ENCODE measurements at places on chromosomes 3 and 15.

DNA sequence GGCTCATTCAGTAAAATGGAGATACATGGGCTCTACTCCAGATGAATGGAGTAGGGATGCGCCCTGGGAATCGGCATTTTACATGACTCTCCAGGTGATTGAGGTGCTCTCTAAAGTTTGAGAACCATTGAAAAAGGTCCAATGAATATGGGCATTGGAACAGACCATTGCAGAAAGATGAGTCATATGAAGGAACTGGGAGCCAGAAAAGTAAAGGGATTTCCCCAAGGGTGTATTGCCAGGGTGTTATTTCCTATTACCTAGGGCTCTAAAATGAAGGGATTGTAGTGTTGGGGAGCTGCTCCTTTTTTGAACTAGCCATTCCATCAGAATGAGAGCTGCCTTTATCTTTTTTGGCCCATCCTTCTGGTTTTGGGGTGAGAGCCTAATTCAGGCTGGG is 21.7 kb downstream of the CLDN11 start:
- no peak for DNase-seq

DNA sequence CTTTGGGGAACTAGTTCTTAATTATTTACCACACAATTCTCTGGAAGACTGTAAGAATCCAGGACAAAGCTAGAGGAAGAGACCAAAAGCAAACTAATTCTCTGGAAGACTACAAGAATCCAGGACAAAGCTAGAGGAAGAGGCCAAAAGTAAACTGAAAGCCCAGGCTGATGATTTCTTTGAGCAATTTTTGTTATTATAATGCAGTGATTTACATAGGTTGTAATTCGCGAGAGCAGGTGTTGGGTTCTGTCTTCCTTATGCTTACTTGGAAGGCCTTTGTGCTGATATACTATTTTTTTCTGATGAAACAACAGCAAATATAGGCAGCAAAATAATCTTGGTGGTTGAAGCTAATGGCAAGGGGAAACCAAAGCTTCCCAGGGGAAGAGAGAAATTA is 5.2 kb downstream of the SPTSSB start:
- no peak for DNase-seq

DNA sequence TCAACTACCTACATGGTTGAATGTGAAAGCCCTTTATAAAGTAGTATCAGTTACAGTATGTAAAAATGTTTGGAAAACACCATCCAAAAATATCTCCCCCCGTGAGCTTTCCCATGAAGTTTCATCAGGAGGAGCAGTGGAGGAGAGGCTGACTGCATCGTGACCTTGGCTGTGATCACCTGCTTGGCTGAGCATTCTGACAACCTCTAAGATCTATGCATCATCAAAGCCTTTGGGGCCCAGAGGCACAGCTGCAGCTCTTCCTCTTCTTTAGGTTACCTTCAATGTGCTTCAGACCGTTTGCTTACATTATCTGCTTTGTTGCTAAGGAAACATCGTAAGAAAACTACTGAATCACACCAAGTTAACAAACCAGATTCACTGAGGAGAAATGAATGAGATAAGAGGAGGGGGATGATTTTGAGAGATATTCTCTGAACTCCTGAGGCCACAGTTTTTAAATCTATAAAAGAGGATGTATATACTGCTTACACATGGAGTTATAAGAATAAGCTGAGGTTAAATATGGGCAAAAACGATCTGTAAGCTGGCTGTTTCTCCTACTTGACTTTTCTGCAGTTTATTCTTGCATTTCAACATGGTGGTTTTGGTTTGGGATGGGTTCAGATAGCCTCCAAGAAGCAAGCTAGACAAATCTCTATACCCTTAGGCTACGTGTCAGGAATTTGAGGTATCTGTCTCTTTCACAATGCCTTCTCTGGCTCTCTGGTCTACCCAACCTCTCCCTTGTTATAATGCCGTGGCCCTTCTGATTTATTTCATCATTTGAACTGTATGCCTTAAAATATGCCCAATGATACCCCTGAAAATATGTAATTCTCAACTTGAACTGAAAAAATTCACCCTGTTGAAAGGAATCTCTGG is 4.0 kb downstream of the GCSAM start:
- peak; percentile 91 for DNase-seq

DNA sequence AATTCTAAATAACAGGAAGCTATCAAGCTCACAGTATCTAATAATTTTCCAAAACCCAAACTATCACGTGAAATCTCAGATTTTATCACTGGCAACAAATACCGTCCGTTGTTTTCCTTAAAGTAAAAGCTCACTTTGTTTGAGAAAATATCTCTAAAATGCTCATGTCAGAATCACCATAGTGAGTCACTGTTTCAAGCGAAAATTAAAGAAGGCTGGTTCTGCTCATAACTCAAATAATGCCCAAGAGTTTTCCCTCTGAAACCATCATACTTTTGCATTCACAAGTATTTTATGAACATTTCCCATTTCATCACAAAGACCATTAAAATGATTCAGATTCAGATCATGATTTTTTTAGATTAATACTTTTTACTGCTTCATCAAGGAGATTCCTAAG is 50.6 kb downstream of the TBL1XR1 start:
- no peak for DNase-seq

DNA sequence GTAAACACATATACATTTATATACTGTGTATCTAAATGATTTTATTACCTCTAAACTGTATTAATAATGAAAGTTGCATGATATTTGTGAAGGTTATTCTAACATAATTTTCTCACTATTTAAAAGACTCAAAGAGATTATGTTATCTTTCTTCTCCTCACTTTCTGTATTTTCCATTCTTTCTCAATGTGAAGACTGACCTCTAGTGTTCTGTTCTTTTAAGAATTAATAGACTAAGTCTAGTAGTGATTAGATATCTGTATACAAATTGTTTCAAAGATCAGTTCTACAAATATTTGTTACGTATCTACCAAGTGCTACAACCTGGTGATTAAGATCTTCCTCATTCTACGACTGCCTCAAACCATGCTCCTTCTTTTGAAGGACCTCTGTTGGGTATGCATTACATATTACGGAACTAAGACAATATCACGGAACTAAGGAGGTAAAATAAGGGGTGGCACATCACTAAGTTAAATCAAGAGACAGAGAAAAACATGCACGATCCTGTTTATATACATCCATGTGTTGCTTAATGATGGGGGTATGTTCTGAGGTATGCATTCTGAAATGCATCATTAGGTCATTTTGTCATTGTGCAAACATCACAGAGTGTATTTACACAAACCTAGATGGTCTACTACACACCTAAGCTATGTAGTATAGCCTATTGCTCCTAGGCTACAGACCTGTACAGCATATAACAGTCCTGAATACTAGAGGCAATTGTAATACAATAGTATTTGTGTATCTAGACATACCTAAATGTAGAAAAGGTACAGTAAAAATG is 161.5 kb upstream of the KBTBD8 start:
- DNase-seq, result no peak

DNA sequence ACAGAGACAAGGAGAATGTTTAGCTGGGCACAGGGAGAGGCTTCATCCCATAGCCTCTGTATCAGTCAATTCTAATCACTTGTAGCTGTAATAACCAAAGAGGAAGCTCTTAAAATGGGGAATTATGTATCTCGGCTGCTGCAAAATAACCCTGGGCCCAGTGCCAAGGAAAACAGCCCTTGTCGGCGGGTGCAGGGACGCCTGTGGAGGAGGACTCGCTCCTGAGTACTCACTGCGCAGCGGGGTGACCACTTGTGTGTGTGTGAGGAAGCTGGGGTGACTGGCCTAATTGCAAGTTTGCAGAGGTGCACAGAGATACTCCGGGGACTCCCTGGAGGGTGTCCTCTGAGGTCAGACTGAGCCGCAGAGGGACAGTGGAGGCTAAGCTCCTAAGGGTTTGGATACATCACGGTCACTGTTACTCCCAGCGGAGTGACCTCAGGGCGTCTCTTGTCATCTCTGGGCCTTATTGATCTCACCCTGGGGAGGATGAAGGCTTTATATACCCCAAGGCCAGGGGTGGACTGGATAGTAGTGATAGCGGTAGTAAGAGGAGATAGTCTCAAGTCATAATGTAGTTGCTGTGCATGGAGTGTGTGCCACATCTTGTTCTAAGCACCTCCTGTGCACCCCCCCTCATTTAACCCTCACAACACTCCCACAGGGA is 37.2 kb downstream of the SLC6A6 start:
- no peak for DNase-seq

GRCh38 chr3:32278714-32279113 is 40.2 kb downstream of the CMTM8 start:
- no peak for DNase-seq

- no peak for DNase-seq
Measured at GRCh38 chr3:174483254-174483653, 375.9 kb upstream of the NAALADL2 start.

DNA sequence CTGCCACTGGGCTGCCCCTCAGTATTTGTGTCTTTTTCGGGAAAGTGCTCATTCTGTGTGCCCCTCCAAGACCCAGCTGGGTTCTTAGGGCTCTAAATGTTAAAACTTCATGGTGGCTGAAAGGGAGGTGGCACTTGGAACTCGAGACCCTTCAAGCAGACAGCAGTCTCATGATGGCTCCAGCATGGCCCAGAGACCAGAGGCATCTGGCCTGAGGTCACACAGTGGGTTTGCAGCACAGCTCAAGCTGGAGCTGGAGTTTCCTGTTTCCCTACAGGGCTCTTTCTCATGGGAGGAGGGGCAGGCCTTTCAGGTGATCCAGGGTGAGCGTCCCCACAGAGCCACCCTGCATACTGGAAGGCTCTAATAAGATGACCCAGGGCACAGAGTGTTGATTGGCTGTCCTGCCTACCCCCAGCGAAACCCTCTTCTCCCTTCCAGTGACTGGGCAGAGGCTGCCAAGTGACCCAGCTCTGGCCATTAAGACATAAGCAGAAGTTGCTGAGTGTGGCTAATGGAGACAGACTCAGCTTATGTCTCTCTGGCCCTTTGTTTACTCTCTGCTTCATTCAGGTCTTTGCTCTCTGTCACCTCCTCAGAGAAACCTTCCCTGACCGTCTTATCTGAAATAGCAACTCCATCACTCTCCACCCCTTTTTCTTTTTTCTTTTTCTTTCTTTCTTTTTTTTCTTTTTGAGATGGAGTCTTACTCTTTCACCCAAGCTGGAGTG is 166.6 kb upstream of the SMAD3 start:
- DNase-seq, result no peak

GRCh38 chr15:85312929-85313331 is 67.5 kb upstream of the AKAP13 start:
- no peak for DNase-seq

- no peak for DNase-seq
Measured at GRCh38 chr15:50124631-50125030, 5.6 kb upstream of the ATP8B4 start.

GRCh38 chr3:37544869-37545352 is 316.8 kb upstream of the CTDSPL start:
- DNase-seq, result no peak

DNA sequence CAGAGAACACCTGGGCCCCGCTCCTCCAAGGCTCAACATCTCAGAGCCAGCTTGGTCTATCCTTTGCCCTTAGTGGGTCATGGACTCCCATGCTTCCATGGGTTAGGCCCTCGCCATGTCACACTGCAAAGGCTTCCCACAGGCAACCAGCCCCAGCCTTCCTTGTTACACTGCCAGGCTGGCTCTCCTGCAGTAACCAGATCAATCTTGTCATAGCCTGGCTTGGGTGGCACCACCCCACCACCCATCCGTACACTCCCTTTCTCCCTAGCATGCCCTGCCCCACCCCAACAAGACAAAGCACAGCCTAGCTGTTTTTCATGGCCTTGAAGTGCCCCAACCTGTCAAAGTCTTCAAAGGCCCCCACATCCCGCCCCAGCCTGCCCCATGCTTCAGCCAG is 30.5 kb downstream of the CA12 start:
- no peak for DNase-seq

GRCh38 chr3:123883111-123883510 is 1.0 kb downstream of the MYLK start:
- DNase-seq, result no peak

DNA sequence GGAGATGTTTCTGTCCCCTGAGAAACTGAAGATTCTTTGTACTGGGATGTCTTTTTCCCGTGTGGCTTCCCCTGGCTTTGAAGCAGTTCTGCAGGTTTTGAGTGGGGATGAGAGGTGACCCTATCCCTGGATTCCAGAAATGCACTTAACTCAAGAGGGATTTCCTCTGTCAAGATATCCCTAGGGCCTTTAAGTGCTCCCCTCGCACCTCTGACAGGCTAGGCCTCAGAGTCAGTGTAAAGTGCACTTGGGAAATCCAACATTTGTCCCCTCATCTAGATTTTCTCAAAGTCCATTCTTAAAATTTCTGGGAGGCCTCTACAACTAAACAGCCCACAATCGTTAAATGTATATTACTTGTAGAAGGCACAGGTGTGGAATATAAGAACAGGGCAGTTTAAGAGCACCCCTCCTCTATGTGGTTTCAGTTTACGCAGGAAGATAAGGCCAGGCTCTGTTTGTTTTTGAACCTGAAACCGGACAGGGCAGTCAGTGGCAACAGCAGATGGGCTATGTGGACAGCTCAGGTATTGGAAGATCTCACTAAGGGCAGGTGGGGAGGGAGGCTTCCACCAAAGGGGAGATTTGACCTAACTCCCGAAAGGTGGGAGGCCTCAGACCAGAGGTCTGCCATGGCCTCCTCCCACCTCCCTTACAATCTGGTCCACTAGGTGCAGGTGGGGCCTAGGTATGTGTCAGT is 4.8 kb downstream of the C3orf52 start:
- DNase-seq, result no peak

DNA sequence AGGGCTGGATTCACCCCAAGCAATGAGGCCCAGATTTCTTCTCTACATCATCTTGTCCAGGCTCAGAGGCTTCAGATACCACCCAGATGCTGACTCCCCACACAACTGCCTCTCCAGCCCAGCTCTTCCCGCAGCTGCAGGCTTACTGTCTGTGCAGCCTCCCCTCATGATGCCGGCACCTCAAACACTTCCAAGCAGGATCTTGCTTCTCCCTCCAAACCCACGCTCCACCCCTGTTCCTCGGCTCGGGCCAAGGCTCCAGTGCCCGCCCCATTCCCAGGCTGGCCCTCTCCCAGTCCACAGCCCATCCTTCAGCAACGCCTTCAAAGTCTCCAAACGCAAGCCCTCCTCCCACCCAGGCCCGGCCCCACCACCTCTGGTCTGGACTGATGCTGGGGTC is 159.2 kb upstream of the LINGO1 start:
- DNase-seq, result no peak

DNA sequence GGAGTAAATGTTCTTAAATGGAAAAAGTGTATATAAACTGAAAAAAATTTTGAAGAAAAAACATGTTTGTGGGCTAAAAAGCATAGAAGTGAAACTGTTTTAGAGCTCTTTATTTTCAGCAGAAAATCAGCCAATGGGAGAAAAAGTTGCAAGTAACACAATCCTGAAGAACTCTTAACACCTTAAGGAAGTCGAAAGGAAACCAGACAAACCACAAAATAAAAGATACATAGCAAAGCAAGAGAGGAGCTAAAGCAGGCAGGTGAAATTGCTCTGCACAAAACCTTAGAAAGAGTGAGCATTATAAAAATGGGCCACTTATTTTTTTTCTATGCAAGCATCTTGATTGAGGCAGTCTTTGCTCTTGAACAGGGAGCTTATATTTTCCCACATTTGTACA is 300.5 kb downstream of the RAP2B start:
- no peak for DNase-seq

GRCh38 chr3:48739617-48739954 is 22.6 kb upstream of the IP6K2 start:
- DNase-seq, result no peak

Measured in CD4-positive, alpha-beta T cell (primary cell).